Heart right ventricle (tissue), 16 donors: ENCODE measurements at places on chromosomes 16 and 17. TPM values are rescaled to one million over a fixed set of nuclear protein-coding genes. Genes with fewer than 3 reads are reported as not detected.

Gene SBK1
- total RNA-seq = 2.3 TPM

Gene PLSCR3
- 22.5 TPM for total RNA-seq

Gene ATP1B2
- 4.5 TPM for total RNA-seq

GRCh38 chr16:3793161-3793576 is 75.8 kb upstream of the TRAP1 start:
- DNase-seq = no peak

DNA sequence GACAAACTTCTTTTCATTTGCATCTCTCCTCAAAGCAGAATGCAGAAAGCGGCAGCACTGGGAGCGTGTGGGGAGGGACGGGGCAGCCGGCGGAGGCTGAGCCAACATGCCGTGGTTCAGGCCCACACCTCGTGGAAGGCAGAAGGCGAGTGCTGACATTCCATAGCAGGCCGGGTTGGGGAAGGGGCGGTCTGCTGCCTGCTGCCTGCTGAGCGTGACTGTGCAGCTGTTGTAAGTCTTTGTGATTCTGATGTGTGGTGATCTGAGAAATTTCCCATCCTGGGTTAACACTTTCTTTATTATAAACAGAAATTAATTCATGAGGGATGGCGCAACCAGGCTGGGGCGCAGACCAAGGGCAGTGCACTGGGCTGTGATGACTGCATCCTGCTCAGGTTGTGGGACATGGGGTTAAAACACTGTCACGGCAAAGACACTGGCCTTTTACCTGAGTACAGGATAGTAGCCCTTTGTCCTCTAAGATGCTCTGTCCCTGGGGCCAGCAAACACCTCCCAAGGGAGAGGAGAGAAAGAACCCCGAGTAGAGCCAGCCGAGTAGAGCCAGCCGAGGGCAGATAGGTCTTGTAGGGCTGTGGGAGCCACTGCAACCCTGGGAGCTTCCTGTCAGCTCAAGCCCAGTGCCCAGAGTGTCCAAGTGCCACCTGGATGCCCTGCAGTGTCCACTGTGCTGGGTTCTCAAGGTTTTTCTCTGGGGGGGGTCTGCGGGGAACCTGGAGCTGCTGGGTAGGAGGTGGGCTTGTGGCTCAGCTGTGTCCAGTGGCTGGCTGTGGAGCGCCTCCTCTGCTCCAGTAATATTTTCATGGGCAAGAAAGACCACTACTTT is 8.8 kb upstream of the DNASE1 start:
- DNase-seq = no peak

DNA sequence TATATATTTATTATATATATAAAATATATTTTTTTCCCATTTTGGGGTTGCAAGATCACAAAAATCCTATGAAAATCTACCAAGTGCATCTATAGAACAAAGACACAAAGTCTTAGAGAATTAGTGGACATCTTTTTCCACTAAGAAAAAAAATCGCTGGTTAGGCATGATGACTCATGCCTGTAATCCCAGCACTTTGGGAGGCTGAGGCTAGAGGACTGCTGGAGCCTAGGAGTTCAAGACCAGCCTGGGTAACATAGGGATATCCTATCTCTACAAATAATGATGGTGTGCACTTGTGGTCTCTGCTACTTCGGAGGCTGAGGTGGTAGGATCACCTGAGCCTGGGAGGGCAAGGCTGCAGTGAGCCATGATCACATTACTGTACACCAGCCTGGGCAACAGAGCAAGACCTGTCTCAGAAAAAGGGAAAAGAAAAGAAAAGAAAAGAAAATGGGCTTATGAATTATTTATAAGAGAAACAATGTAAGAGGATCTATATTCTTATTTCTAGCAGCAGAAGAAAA is 185.1 kb upstream of the PSMD7 start:
- DNase-seq = no peak
